ENCODE measurements at places on chromosomes 7 and 10.

DNA sequence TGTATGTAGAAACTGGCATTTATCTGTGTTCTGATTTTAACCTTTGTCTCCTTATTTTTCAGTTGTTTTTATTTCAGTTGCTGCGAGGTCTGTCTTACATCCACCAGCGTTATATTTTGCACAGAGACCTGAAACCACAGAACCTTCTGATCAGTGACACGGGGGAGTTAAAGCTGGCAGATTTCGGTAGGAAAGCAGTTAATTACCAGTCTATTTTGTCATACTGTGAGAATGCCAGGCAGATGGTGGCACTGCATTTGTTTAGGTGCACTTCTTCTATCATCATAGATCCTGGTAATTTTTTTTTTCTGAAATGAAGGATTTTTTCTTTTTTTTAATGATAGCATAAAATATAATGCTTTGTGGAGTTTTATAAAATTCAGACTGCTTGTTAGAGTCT, 321.4 kb downstream of the CDK14 start:
- DNase-seq: no peak

DNA sequence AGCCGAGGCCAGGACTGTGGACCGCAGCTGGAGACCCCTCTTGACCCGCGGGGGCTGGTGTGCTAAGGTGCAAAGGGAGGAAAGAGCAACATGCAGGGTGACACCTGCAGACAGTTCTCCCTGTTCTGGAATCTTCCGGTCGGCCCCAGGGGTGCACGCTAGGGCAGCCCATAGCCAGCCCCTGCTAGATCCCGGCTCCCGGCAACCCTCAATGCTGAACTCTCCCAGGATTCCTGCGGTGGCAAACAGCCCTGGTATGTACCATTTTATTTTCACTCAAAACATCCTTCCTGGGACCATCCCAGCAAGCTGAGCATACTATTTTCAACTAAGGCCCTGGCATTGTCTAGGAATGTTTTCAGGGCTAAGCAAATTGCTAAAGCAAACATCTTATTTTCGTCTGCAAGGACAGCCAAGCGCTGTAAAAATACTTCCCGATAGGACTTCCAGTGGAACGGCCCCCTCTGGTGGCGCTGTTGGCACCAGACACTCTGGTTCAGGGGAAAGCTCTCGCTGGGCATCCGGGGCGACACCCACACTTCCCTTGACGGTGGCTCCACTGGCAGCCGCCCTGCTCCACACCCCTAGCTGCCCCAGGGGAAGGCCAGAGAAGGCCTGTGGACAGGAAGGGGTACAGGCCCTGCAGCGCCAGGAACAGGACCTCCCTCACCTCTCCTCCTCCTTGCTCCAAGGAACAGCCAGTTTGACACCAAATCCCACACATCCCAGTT, 99.4 kb downstream of the CTBP2 start:
- peak; percentile 89 for DNase-seq

GRCh38 chr7:22586101-22586785, 86.3 kb upstream of the STEAP1B start:
- DNase-seq: no peak

- no peak for DNase-seq
Observed at GRCh38 chr10:12742771-12743170, 258.7 kb downstream of the CCDC3 start.

DNA sequence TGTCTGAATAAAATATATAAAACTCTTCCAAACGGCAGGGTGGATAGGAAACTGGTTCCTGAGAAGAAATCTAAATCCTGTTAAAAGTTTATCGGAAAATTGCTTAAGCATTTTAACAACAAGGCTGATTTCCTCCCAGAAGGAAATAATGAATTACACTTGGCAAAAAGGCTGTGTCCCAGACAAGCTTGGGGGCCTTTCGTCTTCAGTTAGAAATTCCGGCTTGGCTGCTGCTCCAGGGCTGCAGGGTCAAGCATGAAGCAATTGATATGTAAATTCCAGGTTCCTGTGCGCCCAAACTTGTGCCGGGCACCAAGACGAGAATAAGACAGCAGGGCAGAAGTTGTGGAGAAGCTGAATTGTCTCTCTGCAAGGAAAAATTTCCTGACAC, 38.0 kb upstream of the LBX1 start:
- DNase-seq: no peak

DNA sequence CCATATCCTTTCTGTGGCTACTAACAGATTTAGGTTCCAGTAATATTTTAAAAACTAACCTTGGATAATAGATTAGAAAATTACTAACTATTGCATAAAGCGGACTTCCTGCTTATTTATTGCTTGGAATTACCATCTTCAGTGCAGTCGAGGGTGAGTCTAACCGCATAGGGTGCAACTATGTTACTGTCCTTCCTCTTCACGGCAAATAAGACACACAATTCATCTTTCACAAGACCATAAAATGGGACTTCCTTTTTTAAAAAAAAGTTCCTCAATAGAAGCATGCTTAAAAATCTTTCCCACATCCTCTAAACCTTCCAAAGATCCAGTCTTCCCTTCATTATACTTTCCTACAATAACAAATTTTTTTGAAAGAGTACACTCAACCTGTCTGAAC, 2.1 kb downstream of the SLC25A40 start:
- DNase-seq: no peak

DNA sequence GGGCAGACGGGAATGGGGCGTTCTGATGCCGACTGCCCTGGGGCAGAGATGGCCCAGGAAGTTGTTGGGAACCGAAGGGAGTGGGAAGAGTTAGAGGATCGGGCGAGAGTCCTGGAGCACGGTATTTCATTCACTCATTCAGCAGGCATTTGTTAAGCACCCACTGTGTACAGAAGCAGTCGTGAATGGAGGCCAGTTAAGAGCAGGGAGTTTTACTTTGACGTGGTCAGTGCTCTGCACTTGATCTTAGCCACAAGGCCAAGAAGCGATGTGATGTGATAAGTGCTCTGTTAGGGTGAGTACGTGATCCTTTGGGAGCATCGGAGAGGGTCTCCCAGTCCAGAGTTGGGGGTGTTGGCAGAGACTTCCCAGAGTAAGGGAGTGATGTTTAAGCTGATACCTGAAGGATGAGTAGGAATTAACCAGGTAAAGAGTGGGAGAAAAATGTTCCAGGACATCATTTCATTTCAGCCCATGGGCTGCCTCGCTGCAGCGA, 890 bp downstream of the ZFYVE27 start:
- no peak for DNase-seq

GRCh38 chr7:22732556-22733126, 5.6 kb downstream of the IL6 start:
- DNase-seq: no peak

DNA sequence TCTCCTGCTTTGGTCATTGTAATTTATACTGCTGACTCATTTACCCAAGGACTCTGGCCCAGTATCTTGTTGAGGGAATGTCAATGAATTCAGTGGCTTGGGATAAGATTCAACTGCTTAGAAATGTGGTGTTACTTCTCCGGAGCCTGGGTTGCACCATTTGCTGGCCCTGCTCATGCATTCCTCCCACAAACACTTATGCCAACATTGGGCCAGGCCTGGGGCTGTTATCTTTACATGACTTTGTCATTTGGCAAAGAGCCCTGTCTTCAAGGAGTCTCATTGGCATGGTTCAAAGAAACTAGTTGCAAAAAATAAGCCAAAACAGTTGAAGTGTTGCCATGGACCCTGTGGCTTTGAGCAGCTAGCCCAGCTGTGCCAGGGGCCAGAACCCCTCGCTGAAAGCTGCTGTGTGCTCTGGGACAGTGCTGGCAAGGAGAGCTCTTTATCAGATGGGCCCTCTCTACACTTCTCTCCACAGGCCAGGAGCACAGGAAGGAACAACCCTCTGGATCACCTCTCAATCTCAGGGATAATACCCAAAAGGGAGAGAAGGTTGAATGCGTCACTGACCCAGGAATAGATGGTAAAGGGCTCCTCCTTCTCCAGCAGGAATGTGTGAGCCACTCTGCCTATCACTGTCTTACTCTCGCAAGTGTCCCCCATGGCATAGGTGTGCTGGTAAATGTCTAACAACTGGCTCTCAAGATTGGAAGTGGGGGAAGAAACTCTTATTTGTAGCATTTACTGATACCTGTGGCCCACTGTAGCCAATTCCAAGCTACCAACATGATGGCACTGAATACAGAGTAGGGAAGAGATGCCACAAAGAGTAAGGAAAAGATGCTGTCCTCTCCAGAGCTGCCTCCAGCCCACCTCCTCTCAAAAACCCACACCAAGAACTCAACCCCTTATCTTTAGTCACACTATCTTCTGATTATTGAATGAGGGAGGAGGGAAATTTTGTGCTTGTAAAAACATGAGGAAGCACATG, 23.5 kb upstream of the PDE1C start:
- no peak for DNase-seq

GRCh38 chr10:42637142-42637541, 1.2 kb downstream of the ZNF33B start:
- DNase-seq: no peak

- DNase-seq: no peak
Observed at GRCh38 chr7:128415217-128415785, 5.5 kb upstream of the IMPDH1 start.

DNA sequence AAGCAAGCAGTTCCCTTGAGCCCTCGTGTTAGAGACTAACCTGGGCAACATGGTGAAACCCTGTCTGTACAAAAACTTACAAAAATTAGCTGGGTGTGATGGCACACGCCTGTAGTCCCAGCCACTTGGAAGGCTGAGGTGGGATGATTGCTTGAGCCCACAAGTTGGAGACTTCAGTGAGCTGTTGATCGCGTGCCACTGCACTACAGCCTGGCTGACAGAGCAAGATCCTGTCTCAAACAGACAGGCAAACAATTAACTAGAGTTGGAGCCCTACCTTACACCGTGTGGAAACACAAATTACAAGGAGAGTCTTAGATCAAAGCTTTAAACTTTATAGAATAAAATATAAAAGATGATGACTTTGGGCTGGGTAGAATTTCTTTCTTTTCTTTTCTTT, 219.5 kb downstream of the CUX1 start:
- no peak for DNase-seq

GRCh38 chr10:49119746-49120145, 4.4 kb upstream of the VSTM4 start:
- no peak for DNase-seq

- DNase-seq: peak; percentile 87
Observed at GRCh38 chr7:45921699-45922519, 837 bp upstream of the IGFBP3 start.

DNA sequence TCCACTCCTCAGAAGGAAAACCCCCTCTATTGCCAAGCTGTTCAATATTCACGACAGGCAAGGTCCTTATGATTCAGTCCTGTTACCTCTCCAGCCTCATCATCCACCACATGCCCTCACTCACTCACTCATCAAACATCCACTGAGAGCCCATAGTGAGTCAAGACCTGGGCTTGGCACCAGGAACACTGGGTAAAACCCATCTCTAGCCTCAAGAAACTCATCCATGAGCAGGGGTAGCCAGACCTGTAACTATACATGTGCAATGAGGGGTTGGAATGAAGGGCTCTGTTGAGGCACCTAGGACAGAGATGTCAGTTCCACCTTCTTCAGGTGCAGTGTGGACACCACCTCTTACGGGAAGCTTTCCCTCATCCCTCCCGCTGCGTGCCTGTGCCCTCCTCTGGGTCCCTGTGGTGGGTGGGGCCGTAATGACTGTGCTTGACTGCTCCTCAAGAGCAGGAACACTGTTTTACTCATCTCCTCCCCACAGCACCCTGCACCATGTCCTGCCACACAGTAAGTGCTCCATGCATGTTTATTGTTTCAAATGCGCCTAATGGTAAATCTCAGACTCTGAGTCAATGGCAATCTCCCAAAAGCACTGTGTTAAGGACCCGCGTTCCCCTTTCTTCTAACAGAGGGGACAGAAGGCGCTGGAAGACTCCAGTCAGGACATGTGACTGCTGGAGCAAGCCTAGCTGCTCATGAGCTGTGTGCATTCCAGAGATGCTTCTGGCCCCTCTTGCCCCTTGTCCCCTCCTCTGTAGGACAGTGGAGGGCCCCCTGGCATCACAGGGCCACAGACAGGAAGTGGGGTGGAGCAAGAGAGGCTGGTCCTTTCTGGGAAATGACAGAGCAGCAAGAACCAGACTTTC, 95.4 kb downstream of the HIPK2 start:
- DNase-seq: no peak

GRCh38 chr10:128064970-128065580, 61.1 kb downstream of the MKI67 start:
- no peak for DNase-seq

- no peak for DNase-seq
Observed at GRCh38 chr10:43868952-43869351, 220.3 kb upstream of the ZNF32 start.

DNA sequence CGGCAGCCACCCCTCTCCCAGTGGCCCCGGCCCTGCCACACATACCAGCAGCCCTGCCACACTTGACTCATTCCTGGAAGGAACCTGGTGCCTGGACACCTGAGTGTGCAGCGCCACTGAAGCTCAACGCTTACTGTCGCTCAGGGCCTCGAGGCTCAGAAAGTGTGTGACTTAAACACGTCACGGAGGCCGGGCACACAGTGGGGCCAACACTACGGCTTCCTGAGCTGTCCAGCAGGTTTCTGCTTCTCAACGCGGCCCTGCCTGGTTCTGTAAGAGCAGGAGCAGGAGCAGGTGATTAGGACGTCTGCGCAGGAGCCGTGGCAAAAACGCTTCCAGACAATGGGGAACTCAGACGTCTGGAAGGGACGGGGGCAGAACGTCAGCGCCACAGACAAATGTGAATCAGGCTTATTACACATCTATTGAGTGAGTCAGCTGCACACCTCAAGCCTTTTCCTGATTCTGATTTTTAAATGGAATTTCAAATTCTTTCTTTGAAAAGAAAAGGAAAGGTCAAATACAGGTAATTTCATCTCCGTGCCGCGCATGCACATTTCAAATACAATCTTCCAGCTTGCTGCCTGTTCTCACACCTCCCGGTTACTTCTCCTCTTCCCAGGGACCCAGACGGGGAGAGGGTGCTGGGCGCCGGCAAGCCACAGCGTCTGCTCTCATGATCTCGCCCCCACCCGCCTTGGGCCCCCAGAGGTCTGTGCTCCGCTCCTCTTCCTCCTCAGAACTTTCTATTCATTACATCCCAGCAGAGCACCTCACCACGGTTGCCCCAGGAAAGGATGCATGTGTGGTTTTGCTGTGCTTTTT, 66.6 kb downstream of the ADARB2 start:
- no peak for DNase-seq

GRCh38 chr10:13613519-13613918, 26.8 kb downstream of the PRPF18 start:
- no peak for DNase-seq

GRCh38 chr7:143239813-143240212, 18.0 kb downstream of the TAS2R40 start:
- no peak for DNase-seq

DNA sequence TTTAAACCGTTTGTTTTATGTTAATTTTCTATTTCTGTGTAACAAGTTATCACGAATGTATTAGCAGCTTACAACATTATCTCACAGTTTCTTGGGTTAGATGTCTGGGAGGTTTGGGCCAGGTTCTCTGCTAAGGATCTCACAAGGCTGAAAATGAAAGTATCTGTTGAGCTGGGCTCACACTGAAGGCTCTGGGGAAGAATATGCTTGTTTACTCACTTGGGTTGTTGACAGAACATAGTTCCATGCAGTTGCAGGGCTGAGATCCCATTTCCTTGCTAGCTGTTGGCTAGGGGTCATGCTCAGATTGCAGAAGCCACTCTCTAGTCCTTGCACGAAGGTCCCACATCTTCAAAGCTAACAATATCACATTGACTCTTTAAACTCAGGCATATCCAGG, 266.6 kb upstream of the GNAI1 start:
- no peak for DNase-seq
